ENCODE measurements at places on chromosomes 5 and 9.
A peak's percentile ranks its signal among the peaks of the same experiment; 100 is the strongest.

DNA sequence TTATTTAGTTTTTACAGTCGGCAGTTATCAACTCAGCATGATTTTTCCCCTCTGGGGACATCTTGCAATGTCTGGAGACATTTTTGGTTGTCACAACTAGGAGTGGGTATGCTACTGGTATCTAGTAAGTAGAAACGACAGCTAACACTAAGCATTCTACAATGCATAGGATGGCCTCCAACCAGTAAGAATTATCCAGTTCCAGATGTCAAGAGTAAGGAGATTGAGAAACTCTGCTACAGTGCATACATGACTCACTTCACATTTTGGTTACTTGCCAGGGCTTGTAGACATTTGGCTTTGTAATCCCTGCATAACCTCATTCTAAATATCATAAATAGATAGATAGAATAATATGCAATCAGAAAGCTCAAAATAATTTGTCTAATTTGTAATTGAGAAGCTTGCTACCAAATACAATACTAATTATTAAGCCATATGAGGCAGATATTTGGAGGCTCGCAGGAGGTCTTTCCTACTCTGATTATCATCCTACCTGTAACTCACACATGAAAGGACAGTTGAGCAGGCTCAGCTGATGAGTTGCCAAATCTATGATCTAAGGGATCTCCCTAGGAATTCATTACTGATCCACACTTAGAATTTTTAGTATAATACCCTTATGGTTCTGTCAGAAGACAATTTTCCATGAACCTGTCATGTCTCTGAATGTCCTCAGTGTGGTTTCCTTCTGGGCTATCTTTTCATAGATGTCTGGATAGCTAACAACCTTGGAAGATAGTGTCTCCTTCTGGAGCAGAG is 346.9 kb upstream of the TLE4 start:
- DNase-seq = peak; percentile 22

GRCh38 chr5:158611581-158611980 is 488.1 kb downstream of the EBF1 start:
- DNase-seq = no peak

DNA sequence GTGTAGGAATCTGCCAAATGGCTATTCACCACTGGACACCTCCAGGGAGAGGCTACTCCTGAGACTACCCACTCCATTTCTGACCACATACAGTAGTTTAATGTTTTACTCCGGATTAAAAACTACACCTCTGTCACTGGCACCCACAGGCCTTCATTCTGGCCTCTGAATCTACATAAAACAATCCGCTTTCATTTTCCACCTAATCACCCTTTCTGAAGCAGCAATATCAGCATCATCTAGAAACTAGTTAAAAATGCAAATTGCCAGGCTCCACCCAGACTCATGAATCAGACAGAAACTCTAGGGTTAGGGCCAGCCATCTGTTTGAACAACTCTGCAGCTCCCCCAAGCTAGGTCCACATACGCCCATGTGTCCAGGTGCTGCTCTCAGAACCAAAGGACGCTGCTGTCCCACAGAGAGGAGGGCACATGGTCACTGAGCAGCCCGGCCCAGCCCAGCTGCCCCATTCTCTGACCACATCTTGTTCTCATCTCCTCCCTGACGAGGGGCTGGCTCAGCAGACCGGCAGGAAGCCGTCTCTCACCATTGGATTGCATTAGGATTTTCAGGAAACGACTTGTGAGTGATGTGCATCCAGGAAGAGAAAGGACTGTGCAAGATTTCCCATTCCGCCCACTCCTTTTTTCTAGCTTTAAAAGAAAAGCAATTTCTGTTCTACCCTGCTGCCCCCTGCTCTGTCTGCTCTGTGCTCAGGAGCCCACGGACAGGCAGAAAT is 34.7 kb downstream of the ADAM19 start:
- no peak for DNase-seq

- no peak for DNase-seq
Measured at GRCh38 chr5:149765932-149766331, 35.8 kb downstream of the PPARGC1B start.

- DNase-seq = no peak
Measured at GRCh38 chr5:2184563-2185540, 302.1 kb upstream of the IRX4 start.

DNA sequence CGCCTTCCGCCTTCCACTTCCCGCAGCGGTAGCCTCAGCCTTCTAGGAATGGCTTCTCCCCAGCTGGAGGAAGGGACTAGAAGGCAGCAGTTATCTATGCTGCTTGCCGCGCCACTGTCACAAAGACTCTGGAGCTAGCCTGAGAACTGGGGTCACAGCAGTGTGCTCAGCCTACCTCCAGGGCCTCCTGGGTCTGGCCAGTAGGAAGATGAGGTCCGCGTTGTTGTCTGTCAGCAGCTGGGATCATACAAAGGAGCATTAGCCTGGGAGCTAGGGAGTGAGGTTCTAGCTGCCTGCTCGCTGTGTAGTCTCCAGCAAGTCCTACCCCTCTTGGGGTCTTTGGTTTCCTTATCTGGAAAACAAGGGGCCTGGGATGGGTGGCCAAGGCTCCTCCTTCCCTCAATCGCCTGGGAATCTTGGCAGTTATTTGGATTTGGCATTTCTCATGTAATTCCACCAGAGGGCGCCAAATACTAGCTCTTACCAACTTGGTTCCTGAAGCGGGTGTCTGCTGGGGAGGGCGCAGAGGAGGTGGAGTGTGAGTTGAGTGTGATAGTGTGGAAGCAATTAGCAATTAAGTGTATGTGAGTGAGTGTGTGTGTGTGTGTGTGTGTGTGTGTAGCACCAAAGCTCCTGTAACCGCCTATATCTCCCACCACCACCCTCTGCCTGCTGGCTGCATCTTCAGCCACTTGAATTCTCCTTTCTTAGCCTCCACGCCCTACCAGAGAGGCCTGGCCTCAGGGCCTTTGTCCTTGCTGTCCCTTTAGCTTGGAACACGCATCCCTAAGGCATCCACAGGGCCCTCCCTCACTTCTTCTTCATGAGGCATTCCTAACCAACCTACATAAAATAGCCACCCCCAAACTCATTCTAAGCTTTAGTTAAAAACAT is 97.1 kb downstream of the ENTREP1 start:
- DNase-seq = peak; percentile 69
